Fibroblast of pulmonary artery (primary cell): ENCODE measurements at places on chromosomes 1 and 21.

- peak; percentile 6 for DNase-seq
Observed at GRCh38 chr1:192266645-192267044, 50.1 kb upstream of the RGS21 start.

GRCh38 chr1:233647073-233647472, 33.2 kb downstream of the KCNK1 start:
- DNase-seq, result no peak

- DNase-seq, result no peak
Observed at GRCh38 chr1:236465959-236466303, 57.9 kb upstream of the LGALS8 start.

- DNase-seq, result no peak
Observed at GRCh38 chr1:216793303-216793702, 70.1 kb upstream of the ESRRG start.

DNA sequence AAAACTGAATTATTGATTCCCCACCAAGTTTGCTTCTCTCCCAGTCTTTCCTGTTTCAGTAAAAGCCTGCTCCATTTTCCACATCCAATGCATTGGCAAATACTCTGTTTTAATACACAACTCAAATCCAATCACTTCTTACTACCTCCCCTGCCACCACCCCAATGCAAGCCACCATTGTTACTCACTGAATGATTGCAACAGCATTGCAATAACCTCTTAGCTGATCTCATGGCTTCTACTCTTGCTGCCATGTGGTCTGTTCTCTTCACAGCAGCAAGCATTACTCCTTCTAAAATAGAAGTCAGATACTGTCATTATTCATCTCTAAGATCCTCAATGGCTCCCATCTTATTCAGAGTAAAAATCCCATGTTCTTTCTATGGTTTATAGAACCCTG, 123.4 kb downstream of the ATP6V1G3 start:
- no peak for DNase-seq

DNA sequence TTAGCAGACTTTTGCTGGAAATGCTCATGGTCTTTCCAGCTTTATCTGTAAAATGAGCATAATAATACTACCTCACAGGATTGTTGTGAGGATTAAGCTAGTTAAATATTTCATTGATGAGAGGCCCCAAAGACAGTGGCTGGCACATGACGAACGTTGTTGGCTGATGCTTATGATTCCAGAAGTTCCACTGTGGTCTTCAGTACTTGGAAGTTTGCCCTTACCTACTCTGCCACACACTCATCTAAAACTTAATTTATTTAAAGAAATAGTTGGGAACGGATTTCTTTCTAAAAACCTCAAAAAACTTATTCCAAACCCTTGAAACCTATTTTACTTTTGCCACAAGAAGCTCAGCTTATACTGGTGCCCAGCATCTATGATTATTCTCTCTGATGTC, 170.7 kb downstream of the DHRS3 start:
- DNase-seq, result no peak

DNA sequence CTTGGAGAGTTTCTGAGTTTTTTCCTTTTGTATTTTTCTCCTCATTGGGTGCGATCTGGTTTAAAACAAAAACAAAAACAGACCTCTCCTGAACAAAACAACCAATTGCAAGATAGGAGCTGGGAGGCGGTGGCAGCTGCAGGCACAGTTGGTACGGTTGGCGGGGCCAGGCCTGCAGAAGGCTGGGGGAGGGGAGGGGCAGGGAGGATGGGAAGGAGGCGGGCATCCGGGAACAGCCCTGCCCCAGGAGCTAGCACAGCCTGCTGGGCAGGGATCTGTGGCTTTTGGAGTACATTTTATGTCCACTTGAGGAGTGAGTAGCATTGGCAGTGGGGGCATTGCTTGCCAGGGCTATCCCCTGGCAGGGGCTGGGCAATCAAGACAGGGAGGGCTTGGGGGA, 5.2 kb downstream of the CAPN9 start:
- no peak for DNase-seq

DNA sequence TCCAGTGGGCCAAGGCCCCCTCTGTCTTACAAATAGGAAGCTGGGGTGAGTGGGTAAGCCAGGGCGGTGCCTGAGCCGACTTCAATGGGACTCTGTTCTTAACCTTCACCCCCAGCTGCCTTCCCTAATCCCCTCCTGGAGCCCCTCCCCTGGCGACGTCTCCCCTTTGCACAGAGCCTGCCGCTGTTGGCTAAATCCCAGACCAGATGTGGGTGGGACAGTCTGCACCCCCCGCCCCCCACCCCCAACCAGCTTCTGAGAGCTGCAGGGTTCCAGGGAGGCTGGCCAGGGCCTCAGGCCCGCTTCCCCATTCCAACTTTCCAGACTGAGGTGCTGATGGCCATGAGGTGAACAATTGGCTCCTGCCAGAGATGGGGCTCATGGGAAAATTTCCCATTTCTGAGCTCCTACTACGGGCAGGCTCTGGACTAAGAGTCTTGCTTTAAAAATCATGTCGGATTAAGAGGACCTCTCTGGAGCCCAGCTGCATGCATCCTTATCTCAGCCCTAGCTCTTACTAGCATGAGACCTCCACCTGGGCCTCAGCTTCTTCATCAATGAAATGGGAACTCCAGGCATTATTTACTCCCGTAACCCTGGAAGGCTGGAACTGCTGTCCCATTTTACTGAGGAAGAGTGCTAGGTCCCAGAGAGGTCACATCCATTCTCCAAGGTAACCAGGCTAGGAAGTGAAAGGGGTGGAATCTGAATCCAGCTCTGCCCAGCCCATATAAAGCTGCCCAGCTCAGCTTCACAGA, 6.4 kb downstream of the COL8A2 start:
- no peak for DNase-seq

- DNase-seq, result no peak
Observed at GRCh38 chr1:182291584-182292192, 99.9 kb downstream of the GLUL start.

GRCh38 chr1:9400425-9401079, 107.9 kb downstream of the SPSB1 start:
- DNase-seq, result no peak

GRCh38 chr1:70364439-70364838, 9.9 kb upstream of the ANKRD13C start:
- no peak for DNase-seq

- DNase-seq, result no peak
Observed at GRCh38 chr1:54347955-54348699, 58.1 kb downstream of the SSBP3 start.

DNA sequence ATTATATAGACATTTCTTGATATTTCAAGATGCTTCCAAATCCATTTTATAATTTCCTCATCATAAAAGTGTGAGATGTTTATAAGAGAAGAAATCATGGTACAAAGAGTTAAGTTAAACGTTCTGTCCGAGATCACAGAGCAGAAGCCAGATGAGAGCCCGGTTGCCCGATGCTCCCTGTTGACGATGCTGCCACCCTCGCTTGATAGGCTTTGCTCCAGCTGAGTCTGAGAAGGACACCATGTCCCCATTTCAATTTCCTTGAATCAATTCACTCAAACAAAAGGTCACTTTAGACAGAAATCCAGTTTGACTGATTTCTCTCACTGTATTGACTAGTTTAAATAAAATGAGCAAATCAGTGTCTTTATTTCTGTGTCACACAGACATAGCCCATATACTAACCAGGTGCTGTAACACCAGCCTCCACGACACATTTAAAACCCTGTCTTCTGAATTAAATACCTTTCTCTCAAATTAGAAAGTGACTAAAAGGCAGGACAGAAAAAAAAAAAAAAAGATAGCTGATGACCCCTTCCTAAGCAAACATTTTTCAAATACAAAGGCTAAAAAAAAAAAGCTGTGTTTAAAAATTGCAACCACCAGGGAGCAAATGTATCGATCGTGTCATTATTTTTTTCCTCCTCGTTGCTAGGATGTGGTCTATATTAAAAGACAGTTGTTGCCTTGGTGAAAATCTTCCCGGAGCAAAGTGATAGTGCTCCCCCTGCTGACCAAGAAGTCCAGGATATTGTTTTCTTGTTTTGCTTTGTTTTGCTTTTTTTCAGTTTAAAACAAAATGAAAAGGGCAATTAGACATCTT, 35.2 kb downstream of the DNASE2B start:
- DNase-seq, result peak; percentile 90

DNA sequence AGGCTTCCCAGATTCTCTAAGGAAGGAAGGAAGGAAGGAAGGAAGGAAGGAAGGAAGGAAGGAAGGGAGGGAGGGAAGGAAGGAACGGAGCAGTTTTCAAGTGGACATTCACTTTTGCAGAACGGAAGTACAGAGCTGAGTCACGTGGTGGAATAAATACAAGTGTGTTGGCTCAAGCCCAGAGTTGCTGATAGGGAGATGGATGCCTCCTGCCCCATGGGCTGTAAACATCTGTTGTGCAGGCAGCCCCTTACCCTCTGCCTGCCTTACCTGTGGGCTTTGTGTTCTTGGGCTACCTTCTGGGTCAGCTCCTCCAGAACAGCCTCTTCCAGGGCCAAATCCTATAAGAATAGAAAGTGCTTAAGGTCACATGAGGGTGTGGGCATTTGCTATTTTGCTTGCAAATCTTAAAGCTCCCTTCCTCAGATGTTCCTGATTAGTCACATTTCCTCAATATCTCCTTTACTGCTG, 121.7 kb downstream of the SMYD2 start:
- DNase-seq, result peak; percentile 52

- DNase-seq, result no peak
Observed at GRCh38 chr1:10280439-10281350, 70.3 kb downstream of the KIF1B start.

- DNase-seq, result no peak
Observed at GRCh38 chr1:184310157-184310819, 76.5 kb upstream of the C1orf21 start.

DNA sequence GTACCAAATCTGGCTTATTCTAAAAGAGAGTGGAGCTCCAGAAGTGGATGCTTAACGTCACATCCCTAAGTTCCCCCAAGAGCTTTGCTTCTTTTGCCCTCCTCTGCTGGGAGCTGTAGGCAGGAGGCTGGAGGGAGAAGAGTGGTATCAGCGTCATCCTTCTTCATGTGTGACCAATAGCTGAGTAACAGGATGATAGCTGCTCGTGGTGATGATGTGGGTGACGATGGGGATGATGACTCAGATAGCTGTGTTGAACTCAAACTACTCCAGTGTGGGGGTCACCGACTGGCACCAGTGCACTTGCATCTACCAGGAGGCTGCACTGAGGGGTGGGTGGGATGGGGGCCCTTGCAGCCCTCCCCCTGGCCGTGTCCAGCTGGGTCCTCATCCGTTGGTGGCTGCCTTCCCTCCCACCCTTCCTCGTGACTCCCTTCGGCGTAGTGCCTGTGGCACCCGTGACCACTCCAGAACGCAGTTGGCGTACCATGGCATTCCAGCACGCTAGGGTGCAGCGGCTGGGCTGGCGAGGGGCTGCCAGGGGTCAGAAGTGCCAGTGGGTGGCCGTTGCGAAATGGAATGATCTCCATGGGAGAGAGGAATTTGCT, 1.1 kb downstream of the IGFN1 start:
- peak; percentile 51 for DNase-seq

GRCh38 chr1:45328680-45329079, 2.0 kb downstream of the HPDL start:
- DNase-seq, result no peak

GRCh38 chr1:187959062-187959461, 1130.3 kb downstream of the PLA2G4A start:
- DNase-seq, result no peak

GRCh38 chr21:34644825-34645224, 24.0 kb upstream of the CLIC6 start:
- no peak for DNase-seq

DNA sequence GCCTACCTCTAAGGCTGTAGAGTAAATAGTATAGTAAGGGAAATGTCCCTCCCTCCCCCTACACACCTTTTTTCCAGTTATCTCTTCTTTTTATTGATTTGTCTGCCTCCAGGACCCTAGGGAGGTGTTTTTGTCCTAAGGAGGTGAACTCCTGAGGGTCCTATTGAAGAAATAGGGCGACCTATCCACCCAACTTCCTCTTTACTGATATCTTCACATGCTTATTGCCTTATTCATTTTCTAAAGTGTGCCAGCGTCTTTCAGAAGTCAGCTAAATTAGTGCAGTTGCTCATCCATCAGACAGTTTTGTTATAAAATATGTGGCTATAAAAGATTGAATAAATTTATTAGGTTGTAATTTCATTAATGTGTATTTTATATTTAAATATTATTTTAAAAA, 5.9 kb downstream of the BACH1 start:
- DNase-seq, result no peak

DNA sequence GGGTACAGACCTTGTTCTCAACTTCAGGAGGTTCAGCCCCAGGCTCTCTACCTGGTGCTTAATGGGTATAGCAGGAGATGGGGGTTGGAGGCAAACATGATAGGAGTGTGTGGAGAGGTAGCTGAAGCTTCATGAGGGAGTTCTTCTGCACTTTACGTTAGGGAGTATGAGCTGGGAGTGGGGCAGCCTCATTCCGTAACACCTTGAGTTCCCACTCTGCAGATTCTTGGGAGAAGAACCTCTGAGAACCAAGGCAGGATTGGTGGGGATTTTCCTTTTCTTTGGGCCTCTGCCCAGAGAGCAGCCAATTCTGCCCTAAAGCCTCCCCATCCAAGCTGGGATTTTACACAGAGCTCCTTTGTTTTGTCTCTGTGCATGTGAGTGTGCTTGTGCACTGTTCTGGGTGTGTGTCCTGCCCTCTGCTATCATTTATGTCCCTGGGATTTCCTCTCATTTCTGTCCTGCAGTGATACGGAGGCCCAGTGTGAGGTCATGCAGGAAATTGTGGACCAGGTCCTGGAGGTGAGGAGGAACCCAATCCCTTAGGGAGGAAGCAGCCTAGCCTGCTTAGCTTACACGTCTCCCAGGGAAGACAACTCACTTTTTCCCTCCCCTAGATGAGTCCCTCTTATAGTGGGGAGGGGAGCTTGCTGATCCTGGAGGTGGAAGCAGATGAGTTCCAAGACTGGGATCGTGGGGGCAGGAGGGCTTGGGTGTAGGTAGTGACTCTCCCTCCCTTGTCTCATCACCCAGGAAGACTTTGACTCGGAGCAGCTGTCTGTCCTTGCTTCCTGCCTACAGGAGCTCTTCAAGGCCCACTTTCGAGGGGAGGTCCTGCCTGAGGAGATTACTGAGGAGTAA, 11.6 kb upstream of the SLC27A3 start:
- DNase-seq, result peak; percentile 64

DNA sequence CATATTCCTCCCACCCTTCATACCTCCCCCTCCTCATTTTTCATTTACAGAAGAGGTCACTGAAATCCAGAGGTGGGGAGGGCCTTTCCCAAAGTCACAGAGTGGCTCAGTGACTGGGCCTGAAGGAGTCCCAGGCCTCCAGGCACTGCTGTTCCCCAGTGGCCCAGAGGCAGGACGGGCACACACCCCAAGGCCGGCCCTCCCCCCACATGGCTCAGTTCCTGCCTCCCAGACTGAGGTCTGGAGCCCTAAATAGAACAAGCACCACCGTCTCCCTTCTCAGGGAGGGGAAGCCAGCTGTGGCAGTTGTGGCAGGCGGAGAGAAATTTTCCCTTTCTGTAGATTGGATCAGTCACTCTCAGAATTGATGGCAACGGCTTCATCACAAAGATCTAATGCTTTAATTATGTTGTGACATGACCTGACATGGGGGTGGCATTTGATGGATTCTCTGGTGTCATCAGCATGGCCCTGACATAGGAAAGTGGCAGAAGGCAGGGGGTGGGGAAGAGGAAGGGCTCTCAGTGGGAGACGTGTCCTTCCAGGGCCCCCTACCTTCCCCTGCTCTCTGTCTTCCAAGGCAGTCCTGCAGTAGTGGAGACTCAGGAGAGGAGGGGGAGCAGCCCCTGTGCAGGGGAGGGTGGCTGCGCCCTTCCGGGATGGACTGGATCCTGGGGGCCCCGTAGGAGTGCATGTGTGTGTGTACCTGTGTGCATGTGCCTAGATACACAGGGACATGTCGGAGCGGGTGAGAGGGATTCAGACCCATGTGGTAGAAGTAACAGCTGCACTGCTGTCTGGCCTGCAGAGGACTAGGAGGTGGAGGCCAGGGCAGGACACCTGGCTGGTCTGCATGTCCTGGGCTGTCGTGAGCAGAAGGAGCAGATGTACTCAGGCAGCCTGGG, 41.2 kb upstream of the FOXO6 start:
- no peak for DNase-seq
